ENCODE measurements at places on chromosomes 13 and 19.

DNA sequence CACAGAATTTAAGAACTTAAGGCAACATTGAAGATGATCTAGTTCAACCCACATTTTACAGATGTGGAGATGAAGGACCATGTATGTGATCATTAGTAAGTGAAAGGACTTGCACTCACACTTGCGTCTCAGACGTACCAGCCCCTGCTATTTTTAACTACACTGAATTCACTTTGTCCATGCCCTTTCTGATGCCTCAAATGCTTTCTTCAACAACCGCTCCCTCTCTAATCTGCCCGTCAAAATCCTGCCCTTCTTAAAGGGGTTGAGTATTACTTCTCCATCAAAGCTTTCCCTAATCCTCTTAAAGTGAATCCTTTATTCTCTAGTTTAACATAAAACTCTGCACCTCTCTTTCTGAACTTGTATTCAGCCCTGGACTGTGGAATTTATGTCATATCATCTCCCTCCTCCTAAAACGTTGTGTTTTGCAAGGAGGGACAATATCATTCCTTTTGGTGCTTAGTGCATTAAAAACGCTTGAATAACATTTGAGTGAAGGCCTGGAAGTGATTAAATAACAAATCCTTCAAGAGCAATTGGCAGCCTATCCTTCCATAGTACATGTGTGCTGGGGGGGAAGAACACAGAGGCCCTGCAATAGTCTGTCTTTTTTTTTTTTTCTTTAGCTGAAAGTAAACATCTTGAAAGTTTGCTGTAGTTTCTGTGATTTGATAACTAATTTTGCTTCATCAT is 493.3 kb downstream of the LMO7 start:
- no peak for DNase-seq
- no peak overlapping the region for H3K27ac ChIP-seq
- H3K36me3 ChIP-seq = no peaks in the 10 kb centered on the region
- H3K4me1 ChIP-seq = peaks cover 6% of the 10 kb centered on the region
- H3K27me3 ChIP-seq = no peaks in the 10 kb centered on the region
- H3K4me3 ChIP-seq = no peak overlapping the region

GRCh38 chr13:50589139-50589538 is 254.4 kb downstream of the DLEU7 start:
- H3K4me3 ChIP-seq = no peak overlapping the region
- H3K4me1 ChIP-seq = peaks cover 2% of the 10 kb centered on the region
- H3K27ac ChIP-seq = no peak overlapping the region
- H3K27me3 ChIP-seq = no peaks in the 10 kb centered on the region
- DNase-seq = no peak

DNA sequence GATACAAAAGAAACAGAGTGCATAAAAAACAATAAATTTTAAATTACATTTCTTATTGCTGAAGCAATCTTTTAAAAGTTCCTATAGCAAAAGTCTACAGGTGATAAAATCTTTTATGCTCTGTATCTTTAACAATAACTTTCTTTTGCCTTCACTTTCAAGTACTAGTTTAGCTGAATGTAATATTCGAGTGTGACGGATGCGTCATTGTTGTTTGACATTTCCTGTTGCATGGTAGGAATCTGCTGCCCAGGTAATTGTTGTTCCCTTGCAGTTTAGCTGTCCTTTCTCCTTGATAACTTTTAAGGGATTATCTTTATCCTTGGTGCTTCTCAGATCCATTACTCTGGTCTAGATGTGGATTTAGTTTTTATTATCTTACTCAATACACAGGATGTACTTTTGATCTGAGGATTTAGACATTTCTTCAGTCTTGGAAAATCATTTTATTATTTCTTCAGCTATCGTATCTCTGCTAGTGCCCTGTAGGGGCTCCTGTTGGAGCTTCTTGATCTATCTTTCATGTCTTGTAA is 2.1 kb upstream of the CPB2 start:
- no peaks in the 10 kb centered on the region for H3K36me3 ChIP-seq
- no peak for DNase-seq
- no peak overlapping the region for H3K27ac ChIP-seq
- no peaks in the 10 kb centered on the region for H3K4me1 ChIP-seq
- H3K27me3 ChIP-seq = no peaks in the 10 kb centered on the region

DNA sequence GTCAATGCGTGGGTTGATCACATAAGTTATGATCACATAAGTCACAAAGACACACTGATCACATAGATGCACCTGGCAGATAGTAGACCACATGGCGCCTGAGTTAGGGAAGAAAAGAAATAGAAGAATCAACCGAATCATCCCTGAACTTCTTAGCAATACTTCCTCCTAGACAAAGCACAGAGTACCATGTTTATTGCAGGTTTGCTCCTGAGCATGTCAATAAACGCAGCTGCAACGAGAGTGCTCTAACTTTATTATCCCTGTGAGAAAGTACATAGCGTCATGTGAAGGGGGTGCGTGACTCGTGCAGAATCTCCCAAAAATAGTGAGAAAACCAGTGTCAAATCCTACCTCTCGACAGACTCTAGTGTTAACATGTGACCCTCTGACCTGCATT is 17.3 kb downstream of the NCR1 start:
- no peaks in the 10 kb centered on the region for H3K4me1 ChIP-seq
- no peak overlapping the region for H3K4me3 ChIP-seq
- DNase-seq = no peak
- no peak overlapping the region for H3K27ac ChIP-seq

DNA sequence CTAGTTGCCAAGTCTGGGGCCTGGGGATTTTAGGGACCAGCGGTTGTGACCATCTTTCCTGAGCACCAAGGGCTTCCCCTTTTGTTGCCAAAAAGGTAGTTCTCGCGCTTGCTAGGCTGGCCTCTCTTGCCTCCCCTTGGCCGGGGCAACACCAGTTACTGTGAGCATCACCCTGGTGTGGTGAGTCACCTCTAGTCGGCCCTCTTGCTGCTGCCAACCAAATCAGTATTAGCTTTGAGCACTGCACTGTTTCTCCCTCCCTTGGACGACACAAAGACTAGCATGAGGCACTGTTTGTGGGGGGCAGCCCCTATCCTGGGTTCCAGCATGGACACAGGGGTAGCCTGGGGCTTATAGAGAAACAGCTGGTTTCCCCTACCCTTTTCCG is 6.9 kb downstream of the SYDE1 start:
- H3K27ac ChIP-seq = peak overlapping the region; percentile 67
- peaks cover 100% of the 10 kb centered on the region for H3K36me3 ChIP-seq
- no peaks in the 10 kb centered on the region for H3K27me3 ChIP-seq
- no peak overlapping the region for H3K4me3 ChIP-seq

DNA sequence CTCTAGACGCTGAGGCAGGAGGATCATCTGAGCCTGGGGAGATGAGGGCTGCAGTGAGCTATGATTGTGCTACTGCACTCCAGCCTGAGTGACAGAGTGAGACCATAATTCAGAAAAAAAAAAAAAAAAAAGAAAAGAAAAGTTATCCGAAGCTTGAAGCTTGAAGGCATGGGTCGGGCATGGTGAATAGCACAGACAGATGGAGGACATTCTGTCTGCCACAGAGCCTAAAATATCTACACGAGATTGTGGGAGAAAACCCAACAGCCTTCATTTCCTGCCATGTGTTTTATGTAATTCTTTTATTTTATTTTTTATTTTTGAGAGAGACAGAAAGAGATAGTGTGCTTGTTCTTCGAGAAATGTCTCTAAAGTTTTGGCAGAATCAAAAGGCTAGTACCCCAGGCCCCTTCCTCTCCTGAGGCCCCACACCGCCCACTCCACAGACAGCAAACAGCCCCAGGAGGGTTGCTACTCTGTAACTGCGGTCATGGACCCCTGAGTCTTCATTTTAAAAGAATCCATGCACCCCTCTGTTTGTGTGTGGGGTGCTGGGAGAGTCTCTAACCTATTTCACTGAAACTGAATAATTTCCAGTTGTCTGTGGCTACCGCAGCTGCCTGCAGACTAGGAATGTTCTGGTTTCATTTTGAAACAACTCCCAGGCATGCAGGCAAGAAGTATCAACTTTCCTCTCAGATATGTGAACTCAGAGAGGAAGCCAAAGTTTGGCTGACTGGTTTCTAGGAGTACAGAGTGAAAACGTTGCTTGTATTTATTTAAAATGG is 38.4 kb upstream of the RCBTB2 start:
- peaks cover 66% of the 10 kb centered on the region for H3K4me1 ChIP-seq
- peak; percentile 91 for DNase-seq
- peak overlapping the region; percentile 71 for H3K27ac ChIP-seq
- H3K4me3 ChIP-seq = peak overlapping the region; percentile 37
- no peaks in the 10 kb centered on the region for H3K27me3 ChIP-seq

DNA sequence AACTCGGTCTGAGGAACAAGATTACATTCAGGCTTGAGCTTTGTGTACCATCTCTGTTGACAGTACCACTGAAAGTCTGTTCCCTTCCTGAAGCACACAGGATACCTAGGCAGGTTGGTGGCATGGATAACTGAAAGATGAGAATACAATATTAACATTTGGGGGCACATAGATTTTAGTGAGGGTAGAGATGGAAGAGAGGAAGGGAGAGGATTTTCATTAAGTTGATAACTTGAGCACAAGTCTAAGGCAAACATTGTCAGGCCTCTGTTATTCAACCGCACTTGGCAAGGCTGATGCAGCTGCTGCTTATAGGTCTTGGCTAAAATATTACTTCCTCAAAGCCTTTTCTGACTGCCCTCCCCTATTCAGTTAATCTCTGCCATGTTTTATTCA is 10.9 kb downstream of the MIR17HG start:
- DNase-seq = no peak
- no peaks in the 10 kb centered on the region for H3K27me3 ChIP-seq
- H3K4me3 ChIP-seq = no peak overlapping the region
- H3K27ac ChIP-seq = no peak overlapping the region
- peaks cover 4% of the 10 kb centered on the region for H3K36me3 ChIP-seq
- peaks cover 7% of the 10 kb centered on the region for H3K4me1 ChIP-seq

DNA sequence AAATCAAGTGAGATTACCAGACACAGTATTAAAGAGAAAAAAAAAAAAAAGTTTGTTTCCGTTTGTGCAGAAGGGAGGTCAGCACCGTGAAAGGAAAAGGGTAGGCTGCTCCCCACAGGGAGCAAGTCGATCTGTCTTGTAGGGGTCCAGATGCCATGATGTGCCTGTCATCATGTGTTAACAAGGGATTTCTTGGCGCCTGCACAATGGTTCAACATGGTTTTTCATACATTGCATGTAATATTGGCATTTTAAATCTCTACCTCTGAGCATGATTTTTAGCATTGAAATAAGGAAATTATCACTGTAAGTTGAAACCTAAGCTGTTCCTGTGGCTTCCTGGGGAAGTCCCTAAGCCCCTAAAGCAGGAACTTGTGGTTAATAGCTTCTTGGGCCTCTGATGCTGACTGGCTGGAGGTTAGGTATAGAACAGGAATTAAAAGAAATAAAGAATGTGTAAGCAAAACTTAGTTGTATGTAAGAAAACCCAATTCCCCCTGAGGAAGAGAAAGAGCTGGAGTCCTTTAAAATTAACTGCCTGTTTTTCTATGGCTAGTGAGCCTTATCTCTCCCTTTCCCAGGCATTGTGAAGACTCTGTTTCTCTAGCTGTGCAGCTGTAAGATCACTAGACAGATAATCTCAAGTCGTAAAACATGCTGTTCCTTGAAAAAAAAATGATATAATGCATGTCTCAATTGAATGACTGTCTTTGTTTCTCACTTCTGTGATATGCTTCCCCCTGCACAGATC is 7.4 kb upstream of the FCGBP start:
- H3K4me1 ChIP-seq = no peaks in the 10 kb centered on the region
- H3K4me3 ChIP-seq = no peak overlapping the region
- H3K27me3 ChIP-seq = no peaks in the 10 kb centered on the region
- DNase-seq = peak; percentile 68
- no peaks in the 10 kb centered on the region for H3K36me3 ChIP-seq
- no peak overlapping the region for H3K27ac ChIP-seq

- no peaks in the 10 kb centered on the region for H3K27me3 ChIP-seq
- no peak overlapping the region for H3K27ac ChIP-seq
- H3K4me3 ChIP-seq = no peak overlapping the region
- H3K4me1 ChIP-seq = no peaks in the 10 kb centered on the region
Observed at GRCh38 chr13:70758932-70759331, 650.7 kb upstream of the KLHL1 start.

DNA sequence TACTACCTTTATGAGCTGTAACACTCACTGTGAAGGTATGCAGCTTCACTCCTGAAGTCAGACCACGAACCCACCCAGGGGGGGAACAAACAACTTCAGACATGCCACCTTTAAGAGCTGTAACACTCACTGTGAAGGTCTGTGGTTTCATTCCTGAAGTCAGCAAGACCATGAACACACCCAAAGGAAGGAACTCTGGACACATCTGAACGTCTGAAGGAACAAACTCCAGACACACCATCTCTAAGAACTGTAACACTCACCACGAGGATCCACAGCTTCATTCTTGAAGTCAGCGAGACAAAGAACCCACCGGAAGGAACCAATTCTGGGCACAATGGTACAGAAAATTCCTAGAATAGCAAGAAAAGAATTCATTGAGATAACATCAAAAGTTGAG is 1796.5 kb upstream of the MIR17HG start:
- no peak overlapping the region for H3K4me3 ChIP-seq
- no peak for DNase-seq
- H3K27me3 ChIP-seq = no peaks in the 10 kb centered on the region
- H3K36me3 ChIP-seq = no peaks in the 10 kb centered on the region

DNA sequence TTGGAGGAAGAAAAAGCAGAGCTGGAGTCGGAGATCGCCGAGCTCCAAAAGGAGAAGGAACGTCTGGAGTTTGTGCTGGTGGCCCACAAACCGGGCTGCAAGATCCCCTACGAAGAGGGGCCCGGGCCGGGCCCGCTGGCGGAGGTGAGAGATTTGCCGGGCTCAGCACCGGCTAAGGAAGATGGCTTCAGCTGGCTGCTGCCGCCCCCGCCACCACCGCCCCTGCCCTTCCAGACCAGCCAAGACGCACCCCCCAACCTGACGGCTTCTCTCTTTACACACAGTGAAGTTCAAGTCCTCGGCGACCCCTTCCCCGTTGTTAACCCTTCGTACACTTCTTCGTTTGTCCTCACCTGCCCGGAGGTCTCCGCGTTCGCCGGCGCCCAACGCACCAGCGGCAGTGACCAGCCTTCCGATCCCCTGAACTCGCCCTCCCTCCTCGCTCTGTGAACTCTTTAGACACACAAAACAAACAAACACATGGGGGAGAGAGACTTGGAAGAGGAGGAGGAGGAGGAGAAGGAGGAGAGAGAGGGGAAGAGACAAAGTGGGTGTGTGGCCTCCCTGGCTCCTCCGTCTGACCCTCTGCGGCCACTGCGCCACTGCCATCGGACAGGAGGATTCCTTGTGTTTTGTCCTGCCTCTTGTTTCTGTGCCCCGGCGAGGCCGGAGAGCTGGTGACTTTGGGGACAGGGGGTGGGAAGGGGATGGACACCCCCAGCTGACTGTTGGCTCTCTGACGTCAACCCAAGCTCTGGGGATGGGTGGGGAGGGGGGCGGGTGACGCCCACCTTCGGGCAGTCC is 5.0 kb downstream of the FOSB start:
- no peaks in the 10 kb centered on the region for H3K36me3 ChIP-seq
- H3K27me3 ChIP-seq = no peaks in the 10 kb centered on the region
- DNase-seq = no peak
- no peak overlapping the region for H3K27ac ChIP-seq
- H3K4me3 ChIP-seq = no peak overlapping the region
- H3K4me1 ChIP-seq = peaks cover 34% of the 10 kb centered on the region

DNA sequence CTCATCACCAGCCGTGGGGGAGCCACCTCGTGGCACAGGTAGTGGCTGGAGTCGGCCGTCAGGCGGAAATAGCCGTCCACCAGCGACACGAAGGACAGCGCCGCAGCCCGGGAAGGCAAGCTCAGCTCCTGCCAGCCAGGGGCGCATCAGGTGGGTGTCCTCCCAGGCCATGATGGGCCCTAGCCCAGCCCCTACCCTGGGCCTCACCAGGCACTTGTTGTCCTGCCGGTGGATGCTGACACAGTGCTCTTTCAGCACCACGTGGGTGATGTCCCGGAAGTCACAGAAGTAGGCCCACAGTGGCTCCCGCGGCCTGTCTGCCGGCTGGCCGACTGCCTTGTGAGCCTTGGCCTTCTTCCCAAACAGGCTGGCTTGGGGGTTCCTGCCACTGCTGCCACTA is 15.7 kb downstream of the TYK2 start:
- DNase-seq = no peak

Measured in esophagus muscularis mucosa (tissue), 4 donors.